SK-MEL-5 (cell line): ENCODE measurements at places on chromosomes 7 and 10. TPM values are rescaled to one million over a fixed set of nuclear protein-coding genes. Genes with fewer than 3 reads are reported as not detected.

- peak; percentile 17 for DNase-seq
Measured at GRCh38 chr10:2938869-2939268, 128.5 kb upstream of the PFKP start.

DNA sequence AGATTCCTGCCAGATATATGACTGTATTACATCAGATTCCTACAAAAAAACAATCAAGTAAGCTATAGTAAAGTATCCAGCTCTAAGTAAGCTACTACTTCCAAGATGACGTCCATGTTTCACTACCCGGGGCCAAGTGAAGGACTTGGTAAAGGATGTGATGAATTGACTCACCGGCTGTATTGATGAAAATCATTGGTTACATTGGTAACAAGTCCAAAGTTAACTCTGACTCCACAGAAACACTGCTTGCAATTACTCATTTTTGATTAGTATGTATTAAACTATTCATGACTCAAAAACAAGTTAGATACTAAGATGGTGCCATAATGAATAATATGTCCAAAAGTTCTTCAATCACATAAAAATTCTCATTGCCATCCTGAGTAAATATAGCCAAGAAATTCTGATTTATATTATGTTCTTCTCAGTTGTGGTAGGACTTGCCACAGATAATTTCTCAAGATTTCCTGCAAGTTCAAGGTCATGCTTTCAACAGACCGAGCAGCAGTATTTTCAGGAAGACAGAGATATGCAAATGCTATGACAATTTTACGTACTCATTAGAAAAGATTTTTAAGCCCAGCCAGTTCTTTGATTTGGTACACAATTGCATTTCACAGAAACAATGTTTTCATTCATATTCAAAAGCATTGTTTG, 12.6 kb upstream of the DNAJC1 start:
- no peak for DNase-seq

DNA sequence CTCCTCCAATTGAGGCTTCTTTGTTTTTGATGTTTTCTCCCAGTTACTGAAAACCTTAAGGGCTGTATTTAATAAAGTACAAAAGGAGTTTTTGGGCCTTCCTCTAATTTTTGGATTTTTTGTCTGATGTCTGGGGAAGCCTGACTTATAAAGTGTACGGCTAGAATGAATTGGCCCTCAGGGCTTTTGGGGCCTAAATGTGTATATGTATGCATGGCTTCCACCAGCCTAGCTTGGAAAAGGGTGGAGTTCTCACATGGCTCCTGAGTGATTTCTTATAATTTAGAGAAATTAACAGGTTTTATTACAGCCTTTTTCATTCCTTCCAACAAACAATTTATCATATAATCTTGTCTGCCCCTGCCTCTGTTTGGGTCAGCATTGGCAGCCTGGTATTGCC, 10.4 kb upstream of the TBATA start:
- DNase-seq: no peak

DNA sequence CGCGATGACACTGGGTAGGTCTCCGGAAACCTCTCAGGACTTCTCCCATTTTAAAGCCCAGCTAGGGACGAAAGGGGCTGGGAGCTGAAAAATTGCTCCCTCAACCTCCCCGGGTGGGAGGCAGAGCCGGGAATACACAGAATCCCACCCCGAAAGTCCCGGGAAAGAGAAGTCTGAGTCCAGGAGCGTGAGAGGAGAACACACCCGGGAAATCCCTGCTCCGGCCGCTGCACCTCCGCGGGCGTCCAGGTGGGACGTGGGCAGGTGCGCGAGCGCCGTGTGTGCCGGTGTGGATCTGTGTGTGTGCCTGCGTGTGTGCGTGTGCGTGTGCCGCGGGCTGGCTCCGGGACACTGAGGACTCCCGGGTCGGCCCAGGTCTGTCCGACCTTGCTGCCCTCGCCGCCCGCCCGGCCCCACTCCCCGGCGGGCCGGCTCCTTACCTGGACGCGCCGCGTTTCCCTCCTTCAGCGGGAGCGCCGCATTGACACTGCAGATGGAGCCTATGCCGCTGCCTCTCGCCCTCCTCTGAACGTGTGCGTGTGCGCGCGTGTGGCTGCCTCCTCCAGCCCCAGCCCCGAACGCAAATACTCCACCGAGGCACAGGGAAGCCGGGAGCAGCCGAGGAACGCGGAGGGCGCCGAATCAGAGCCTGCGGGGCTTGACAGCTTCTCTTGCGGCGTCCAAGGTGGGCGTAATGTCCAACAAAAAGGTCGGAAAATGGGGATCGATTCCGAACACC, at the start of gene PLXNA4:
Gene PLXNA4 (minus strand): TSS at position 489 of the 739 bp plus-strand sequence. CDS start 67,777 bp downstream, outside the sequence.
- DNase-seq: no peak

- no peak for DNase-seq
Measured at GRCh38 chr10:131000743-131001142, 310.8 kb downstream of the TCERG1L start.

DNA sequence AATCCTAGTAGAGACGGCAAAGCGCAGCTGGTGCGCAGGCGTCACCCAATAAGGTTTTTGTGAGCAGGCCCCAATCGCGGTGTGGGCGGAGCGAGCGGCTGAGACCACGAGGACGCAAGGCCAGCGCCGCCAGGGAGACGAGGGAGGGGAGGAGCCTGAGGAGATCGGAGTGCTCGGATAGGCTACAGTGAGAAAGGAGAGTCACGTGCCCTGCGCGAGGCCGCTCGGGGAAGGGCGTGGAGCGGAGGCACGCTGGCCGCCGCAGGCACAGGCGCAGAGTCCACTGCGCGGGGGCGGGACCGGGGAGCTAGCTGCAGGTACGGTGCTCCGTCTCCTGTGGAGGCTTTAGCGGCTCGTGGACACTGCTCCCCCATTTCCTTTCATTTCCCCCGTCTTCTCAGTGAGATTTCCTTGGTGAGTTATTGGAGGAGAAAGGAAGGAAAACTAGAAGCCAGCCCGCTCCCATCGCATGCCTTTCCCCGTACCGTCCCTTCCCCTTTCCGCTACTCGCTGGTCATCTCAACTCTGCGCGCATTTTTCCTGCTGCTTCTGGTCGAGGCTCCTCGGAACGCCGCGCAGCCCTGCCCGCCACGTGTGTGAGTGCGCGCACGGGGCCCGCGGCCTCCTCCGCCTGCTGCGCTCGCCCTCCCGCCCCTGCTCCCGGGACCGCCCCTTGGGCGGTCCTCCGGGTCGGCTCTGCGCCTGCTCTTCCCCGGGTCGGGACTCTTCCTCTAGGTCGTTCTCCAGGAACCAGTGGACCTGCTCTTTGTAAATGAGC, at the start of gene THNSL1:
Gene THNSL1 (plus strand): TSS at position 237 of the 778 bp plus-strand sequence. CDS start 6,612 bp downstream, outside the sequence.
- peak; percentile 98 for DNase-seq

GRCh38 chr10:71319042-71319799, at the start of gene SLC29A3:
TSS of gene SLC29A3 (plus strand) at chr10:71319259. CDS start at chr10:71319310, 51 bp downstream.
- peak; percentile 70 for DNase-seq

GRCh38 chr10:61973169-61973568, 71.7 kb downstream of the ARID5B start:
- DNase-seq: no peak

- no peak for DNase-seq
Measured at GRCh38 chr7:44247868-44248651, 47.3 kb downstream of the YKT6 start.

- no peak for DNase-seq
Measured at GRCh38 chr7:71198887-71199286, 66.9 kb downstream of the GALNT17 start.

GRCh38 chr10:24132741-24133140, 76.2 kb upstream of the KIAA1217 start:
- DNase-seq: no peak

DNA sequence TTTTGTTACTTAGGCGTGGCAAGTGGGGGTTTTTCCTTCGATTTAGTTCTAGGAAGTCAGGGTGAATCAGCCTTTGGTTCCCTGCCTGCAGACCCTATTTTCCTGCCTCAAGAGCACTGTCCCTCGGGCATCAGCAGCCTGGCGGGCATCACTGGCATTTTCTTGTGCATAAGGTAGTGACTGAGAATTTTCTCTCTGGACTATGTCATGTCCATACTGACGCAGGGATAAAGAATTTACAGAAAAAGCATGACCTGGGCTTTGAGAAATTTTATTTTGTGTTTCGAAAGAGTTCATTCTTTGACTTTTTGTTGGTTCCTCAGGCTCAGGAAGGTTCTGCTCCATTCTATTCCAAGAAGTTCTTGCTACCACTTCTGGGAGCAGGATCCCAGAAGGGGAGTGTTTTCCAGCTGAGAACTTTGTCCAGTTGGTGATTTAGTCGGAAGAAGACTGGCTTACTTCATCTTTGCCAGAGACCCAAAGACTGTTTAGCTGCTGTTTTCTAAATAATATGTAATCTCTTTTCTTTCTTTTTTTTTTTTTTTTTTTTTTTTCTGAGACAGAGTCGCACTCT, 213.9 kb upstream of the SH2B2 start:
- DNase-seq: no peak

- no peak for DNase-seq
Measured at GRCh38 chr10:48792121-48792520, 107.4 kb downstream of the WDFY4 start.

DNA sequence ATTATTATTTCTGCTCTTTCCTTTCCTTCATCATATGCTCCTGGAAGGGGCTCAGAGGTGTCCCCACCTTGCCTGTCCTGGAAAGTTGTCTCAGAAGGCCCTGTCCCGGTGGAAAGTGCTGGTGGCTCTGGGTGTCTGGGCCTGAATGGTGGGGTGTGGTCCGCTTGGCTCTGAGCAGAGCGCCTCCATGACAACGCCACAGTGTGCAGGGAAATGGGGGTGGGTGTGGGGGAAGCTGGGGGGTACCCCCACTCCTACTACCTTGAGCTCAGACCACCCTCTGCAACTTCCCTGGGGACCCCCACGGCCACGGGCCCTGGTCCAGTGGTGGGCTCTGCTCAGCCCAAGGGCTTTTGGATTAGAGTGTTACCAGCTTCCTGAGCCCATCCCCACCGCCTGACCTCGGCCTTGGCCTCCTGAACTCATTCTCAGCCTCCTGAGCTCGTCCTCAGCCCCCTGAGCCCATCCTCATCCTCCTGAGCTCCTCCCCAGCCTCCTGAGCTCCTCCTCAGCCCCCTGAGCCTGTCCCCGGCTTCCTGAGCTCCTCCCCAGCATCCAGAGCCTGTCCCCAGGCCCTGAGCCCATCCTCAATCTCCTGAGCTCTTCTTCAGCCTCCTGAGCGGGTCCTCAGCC, 106.4 kb upstream of the FAM20C start:
- DNase-seq: no peak

- no peak for DNase-seq
Measured at GRCh38 chr10:117550599-117551329, 8.2 kb downstream of the EMX2 start.

DNA sequence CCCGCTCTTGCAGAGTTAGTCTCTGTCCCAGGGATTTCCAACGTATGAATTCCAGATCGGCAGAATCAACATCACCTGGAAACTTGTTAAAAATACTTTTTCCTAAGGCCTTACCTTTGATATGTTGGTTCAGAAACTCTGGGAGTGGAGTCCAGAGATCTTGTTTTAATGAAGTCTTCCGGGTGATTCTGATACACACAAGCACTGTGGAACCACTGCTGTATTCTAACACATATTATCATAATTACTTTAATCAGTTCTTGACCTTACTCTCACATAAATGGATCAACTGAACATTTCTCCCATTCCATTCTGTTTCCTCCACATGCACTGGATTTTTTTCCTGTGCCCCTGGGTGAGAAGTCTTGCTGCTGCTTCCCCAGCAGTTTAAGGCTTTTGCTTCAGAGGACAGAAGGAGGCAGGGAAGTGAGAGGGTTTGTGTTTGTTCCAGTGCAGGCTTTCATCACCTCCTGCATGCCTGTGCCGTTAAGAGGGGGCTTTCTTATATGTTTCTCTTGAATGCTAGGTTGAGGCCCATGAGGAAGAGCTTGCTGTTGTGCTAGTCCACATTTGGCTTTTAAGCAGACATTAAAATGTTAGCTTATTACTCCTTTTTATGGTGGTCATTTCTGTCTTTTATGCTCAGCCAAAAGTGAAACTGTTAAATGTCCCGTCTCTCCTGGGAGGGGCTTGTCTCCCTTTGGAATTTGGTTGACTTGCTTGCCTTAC, 32.4 kb downstream of the CCSER2 start:
- peak; percentile 11 for DNase-seq

- DNase-seq: no peak
Measured at GRCh38 chr7:102813191-102814024, 64.6 kb downstream of the FAM185A start.

DNA sequence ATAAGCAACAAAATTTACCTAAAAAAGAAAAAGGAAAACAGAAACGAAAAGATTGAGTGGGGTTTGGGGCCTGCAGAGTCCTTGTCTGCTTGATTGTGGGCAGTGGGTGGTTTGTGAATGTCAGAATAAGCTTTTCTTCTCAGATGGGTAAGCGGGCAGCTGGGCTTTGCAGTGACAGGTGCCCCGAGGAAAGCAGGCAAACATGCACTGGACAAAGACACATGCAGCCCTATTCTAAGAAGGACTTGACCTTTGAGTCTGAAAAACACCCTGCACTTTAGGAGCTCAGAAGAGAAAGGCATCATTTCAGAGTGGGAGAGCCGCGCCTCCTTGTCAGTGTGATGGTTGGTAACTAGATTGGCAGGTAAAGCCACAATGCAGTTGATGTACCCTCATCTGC, 562.7 kb downstream of the PTPRN2 start:
- DNase-seq: no peak

FAM24A gene
- not detected in 2 replicates for total RNA-seq

PMPCB gene
- 137 and 146 TPM in 2 replicates for total RNA-seq

C10orf105 gene
- total RNA-seq: not detected in 2 replicates

NRP1 gene
- 1.1 and 1.4 TPM in 2 replicates for total RNA-seq

CYP2C19 gene
- total RNA-seq: not detected in 2 replicates

EEPD1 gene
- 28.5 and 36.7 TPM in 2 replicates for total RNA-seq

PDGFA gene
- 2.4 and 2.9 TPM in 2 replicates for total RNA-seq

ABCB8 gene
- 47.9 and 55.7 TPM in 2 replicates for total RNA-seq

OR2A42 gene
- not detected in 2 replicates for total RNA-seq

LRRC61 gene
- not detected in 2 replicates for total RNA-seq

OPN4 gene
- total RNA-seq: not detected in 2 replicates

EVX1 gene
- not detected in 2 replicates for total RNA-seq

VENTX gene
- not detected in 2 replicates for total RNA-seq

ACTR3C gene
- total RNA-seq: not detected in 2 replicates

SPDYE9 gene
- not detected in 2 replicates for total RNA-seq

ERCC6 gene
- 11.4 and 16.1 TPM in 2 replicates for total RNA-seq

VGF gene
- 848 and 983 TPM in 2 replicates for total RNA-seq
